ENCODE measurements at places on chromosomes 12 and 14. TPM values are rescaled to one million over a fixed set of nuclear protein-coding genes. Genes with fewer than 3 reads are reported as not detected.
A peak's percentile ranks its signal among the peaks of the same experiment; 100 is the strongest.

Gene EPYC
- polyA plus RNA-seq = not detected

Gene FAM181A
- not detected for polyA plus RNA-seq

Gene MGAT4C
- polyA plus RNA-seq = 0.49 TPM

Gene KRT7
- polyA plus RNA-seq = 10.1 TPM

Gene PRH2
- polyA plus RNA-seq = not detected

Gene DPY19L2
- 8.0 TPM for polyA plus RNA-seq

GRCh38 chr14:32055175-32055574 is 21.9 kb upstream of the ARHGAP5 start:
- H3K4me1 ChIP-seq = no peaks in the 10 kb centered on the region
- DNase-seq = no peak
- no peaks in the 10 kb centered on the region for H3K36me3 ChIP-seq
- H3K27ac ChIP-seq = no peak overlapping the region

DNA sequence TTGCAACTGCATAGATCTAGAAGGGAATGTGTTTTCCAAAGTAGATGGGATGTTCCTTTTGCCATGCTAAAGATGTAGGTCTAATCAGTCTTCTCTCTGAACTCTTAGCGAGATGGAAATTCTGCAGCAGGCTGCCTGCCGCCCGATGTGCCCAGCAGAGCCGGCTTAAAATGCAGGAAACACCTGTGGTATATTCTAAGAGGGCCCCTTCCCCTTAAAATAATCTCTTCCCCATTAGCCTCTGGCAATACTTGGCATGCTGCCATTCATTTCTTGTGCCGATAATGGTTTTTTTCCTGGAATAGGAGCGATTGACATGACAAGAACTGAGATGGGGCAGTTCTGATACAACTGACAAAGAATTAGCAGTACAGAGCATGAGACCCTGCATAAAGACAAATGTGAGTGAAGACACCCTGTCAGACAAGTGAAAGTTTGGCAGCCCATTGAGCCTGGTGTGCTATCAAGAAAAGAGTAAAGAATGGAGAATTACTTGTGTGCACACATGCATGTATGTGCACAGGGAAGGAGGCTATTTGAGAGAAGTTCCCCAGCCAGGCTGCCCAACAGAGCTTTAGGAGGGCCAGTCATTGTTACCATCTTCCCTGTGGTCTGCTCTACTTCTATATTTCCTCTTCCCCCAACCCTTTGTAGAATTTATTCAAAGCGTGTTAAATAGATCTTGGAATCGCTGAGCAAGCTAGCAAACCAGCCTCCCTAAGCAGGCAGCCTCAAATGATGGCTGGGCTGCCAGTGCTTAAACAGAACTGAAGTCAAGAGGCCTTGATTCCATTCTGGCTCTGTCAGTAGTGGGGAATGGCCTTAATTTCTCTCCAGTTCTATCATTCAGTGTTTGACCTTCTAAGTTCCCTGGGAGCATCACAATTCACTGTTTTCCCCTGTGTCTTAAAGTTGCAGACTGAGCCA is 29.6 kb upstream of the NTF3 start:
- H3K27ac ChIP-seq = no peak overlapping the region
- no peaks in the 10 kb centered on the region for H3K36me3 ChIP-seq
- H3K4me1 ChIP-seq = no peaks in the 10 kb centered on the region
- H3K27me3 ChIP-seq = no peaks in the 10 kb centered on the region
- no peak for DNase-seq

DNA sequence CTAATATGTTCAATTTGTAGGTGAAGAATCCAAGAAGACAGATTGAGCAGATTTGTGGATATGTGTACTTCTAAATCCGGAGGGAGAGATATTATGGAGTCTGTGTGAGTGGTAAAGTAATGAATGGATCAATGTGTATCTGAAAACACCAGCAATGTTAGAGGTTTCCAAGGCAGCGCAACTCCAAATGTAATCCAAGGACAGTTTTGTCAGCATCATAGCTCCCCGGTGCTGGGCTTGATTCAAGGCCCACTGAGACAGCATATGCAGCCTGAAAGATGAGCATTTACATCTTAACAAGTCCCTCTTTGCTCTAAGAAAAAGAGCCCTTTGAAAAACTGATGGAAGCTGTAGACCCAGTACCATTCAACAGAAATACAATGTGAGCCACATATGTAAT is 38.3 kb upstream of the FRMD6 start:
- no peak overlapping the region for H3K27ac ChIP-seq
- no peaks in the 10 kb centered on the region for H3K4me1 ChIP-seq
- no peak for DNase-seq

GRCh38 chr12:53182903-53183302 is 2.2 kb upstream of the CSAD start:
- peaks cover 34% of the 10 kb centered on the region for H3K4me1 ChIP-seq
- H3K27ac ChIP-seq = no peak overlapping the region
- H3K36me3 ChIP-seq = peaks cover 43% of the 10 kb centered on the region
- peak; percentile 45 for DNase-seq
- no peaks in the 10 kb centered on the region for H3K27me3 ChIP-seq
- peak overlapping the region; percentile 73 for H3K4me3 ChIP-seq

- no peaks in the 10 kb centered on the region for H3K27me3 ChIP-seq
- peak overlapping the region; percentile 24 for H3K27ac ChIP-seq
- peaks cover 2% of the 10 kb centered on the region for H3K4me1 ChIP-seq
- DNase-seq = peak; percentile 25
- no peaks in the 10 kb centered on the region for H3K36me3 ChIP-seq
Observed at GRCh38 chr12:10361622-10362021, 28.2 kb downstream of the KLRK1 start.

- H3K4me3 ChIP-seq = no peak overlapping the region
- peaks cover 18% of the 10 kb centered on the region for H3K36me3 ChIP-seq
- no peak for DNase-seq
- no peak overlapping the region for H3K27ac ChIP-seq
- peaks cover 5% of the 10 kb centered on the region for H3K4me1 ChIP-seq
Observed at GRCh38 chr12:120844768-120845449, 59.2 kb downstream of the SPPL3 start.

GRCh38 chr14:101561145-101561896 is at the start of gene DIO3:
TSS of gene DIO3 (plus strand) at chr14:101561495.
- H3K4me1 ChIP-seq = no peaks in the 10 kb centered on the region
- no peaks in the 10 kb centered on the region for H3K36me3 ChIP-seq
- H3K27me3 ChIP-seq = peaks cover 58% of the 10 kb centered on the region
- peak within 1 kb of the TSS; percentile 6 for H3K4me3 ChIP-seq
- peak; percentile 66 for DNase-seq

GRCh38 chr14:89388853-89389252 is 28.2 kb downstream of the FOXN3 start:
- no peaks in the 10 kb centered on the region for H3K4me1 ChIP-seq
- no peak for DNase-seq
- no peak overlapping the region for H3K4me3 ChIP-seq
- H3K27me3 ChIP-seq = no peaks in the 10 kb centered on the region

DNA sequence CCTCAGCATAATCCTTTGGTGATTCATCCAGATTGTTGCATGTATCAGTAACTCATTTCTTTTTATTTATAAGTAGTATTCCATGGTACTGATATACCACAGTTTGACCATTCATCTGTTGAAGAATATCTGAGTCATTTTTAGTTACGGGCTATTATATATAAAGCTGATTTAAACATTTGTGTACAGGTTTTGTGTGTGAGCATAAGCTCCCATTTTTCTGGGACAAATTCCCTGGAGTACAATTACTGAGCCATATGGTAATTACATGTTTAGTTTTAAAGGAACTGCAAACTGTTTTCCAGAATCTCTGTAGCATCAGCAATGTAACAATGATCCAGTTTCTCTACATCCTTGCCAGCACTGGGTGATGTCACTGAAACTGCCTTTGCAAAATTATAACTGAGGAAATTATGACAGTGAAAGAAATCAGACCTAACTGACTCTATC is 236.2 kb upstream of the KRR1 start:
- no peak overlapping the region for H3K4me3 ChIP-seq
- H3K4me1 ChIP-seq = no peaks in the 10 kb centered on the region
- H3K36me3 ChIP-seq = no peaks in the 10 kb centered on the region

DNA sequence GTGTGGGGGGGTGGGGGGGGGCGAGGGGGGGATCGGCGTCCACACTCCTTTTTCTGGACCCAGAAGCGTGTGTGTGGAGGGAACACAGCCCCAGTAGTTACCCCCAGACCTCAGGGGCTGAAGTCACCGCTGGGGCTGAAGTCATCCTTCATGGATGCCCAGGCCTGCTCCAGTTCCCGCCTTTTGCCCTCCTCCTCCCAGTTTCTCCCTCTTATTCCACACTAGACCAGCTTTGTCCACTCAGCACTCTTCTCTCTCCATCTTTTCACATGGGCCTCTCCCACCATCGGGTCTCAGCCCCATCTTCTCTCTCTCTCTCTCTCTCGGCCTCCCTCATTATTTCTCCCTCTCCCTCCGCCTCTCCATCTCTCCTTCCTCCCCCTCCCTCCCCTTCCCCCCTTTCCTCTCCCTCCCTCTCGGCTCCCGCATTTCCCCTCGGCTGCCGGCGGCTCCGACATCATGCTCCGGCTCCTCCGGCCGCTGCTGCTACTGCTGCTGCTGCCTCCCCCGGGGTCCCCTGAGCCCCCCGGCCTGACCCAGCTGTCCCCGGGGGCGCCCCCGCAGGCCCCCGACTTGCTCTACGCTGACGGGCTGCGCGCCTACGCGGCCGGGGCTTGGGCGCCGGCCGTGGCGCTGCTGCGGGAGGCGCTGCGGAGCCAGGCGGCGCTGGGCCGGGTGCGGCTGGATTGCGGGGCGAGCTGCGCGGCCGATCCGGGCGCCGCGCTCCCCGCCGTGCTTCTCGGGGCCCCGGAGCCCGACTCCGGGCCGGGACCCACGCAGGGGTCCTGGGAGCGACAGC is at the start of gene P3H3:
Gene P3H3 (plus strand): TSS at position 426 of the 799 bp plus-strand sequence. CDS start 34 bp downstream, at position 460.
- peaks cover 31% of the 10 kb centered on the region for H3K36me3 ChIP-seq
- peaks cover 40% of the 10 kb centered on the region for H3K27me3 ChIP-seq
- no peak for DNase-seq
- peak within 1 kb of the TSS; percentile 48 for H3K4me3 ChIP-seq

DNA sequence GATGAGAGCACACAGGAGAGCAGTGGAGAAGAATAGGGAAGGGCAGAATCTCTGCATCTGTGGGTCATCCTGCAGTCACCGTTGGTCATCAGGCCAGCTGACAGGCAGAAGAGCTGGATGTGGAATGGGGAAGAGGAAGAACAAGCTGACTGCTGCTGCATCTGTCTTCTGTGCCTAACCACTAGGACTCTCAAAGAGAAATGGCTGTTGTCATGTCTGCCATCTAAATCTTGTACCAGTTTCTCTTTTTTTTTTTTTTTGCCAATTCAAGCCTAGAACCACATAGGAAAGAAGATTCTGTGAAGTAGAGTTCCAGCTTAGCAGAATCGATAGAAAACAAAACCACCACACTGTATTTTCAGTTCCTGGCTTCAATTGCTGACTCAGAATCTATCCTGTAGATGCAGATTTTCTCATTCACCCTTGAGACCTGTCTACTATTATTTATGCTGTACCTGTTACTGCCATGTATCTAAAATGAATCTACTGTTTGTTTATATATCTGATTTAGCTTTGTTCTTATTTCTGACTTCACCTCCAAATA is 421.9 kb upstream of the PRICKLE1 start:
- H3K27me3 ChIP-seq = no peaks in the 10 kb centered on the region
- no peaks in the 10 kb centered on the region for H3K4me1 ChIP-seq
- no peaks in the 10 kb centered on the region for H3K36me3 ChIP-seq
- DNase-seq = no peak
- H3K4me3 ChIP-seq = no peak overlapping the region

GRCh38 chr14:99602054-99602787 is 1.8 kb downstream of the CCDC85C start:
- H3K27ac ChIP-seq = peak overlapping the region; percentile 62
- H3K27me3 ChIP-seq = no peaks in the 10 kb centered on the region
- peaks cover 4% of the 10 kb centered on the region for H3K4me1 ChIP-seq
- H3K36me3 ChIP-seq = no peaks in the 10 kb centered on the region
- DNase-seq = peak; percentile 84

DNA sequence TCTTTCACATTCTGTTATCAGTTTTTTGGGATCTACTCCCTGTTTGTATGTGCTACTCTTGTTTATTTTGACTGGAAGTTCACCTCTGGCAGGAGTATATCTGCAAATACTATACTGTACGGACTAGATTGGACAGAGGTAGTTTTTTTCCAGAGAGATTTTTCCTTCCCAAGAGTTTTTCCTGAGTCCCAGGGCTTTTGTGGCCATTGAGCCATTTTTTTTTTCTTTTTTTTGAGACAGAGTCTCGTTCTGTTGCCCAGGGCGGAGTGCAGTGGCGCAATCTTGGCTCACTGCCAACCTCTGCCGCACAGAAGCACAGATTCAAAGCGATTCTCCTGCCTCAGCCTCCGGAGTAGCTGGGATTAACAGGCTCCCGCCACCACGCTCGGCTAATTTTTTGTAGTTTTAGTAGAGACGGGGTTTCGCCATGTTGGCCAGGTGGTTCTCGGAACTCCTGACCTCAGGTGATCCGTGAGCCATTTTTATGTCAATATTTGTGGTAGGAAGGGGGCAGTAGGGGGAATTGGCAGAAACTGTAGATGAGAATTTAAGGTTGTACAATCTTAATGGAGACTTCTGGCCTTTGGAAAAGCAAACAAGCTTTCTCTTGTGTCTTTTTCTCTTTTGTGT is 19.4 kb downstream of the KTN1 start:
- no peaks in the 10 kb centered on the region for H3K27me3 ChIP-seq
- H3K4me1 ChIP-seq = no peaks in the 10 kb centered on the region
- peak overlapping the region; percentile 7 for H3K4me3 ChIP-seq
- DNase-seq = peak; percentile 25

- H3K36me3 ChIP-seq = no peaks in the 10 kb centered on the region
- H3K4me3 ChIP-seq = no peak overlapping the region
- no peaks in the 10 kb centered on the region for H3K4me1 ChIP-seq
- no peak for DNase-seq
Observed at GRCh38 chr12:131045705-131046460, 92.2 kb downstream of the ADGRD1 start.

GRCh38 chr12:5830111-5830510 is 114.9 kb downstream of the ANO2 start:
- DNase-seq = no peak
- no peaks in the 10 kb centered on the region for H3K36me3 ChIP-seq
- no peak overlapping the region for H3K27ac ChIP-seq
- peaks cover 20% of the 10 kb centered on the region for H3K27me3 ChIP-seq
- no peak overlapping the region for H3K4me3 ChIP-seq

- H3K27me3 ChIP-seq = no peaks in the 10 kb centered on the region
- H3K36me3 ChIP-seq = no peaks in the 10 kb centered on the region
- no peak for DNase-seq
- H3K27ac ChIP-seq = no peak overlapping the region
Observed at GRCh38 chr14:66041582-66041981, 444.6 kb upstream of the CCDC196 start.

GRCh38 chr12:113655919-113656318 is 184.2 kb upstream of the LHX5 start:
- no peak overlapping the region for H3K4me3 ChIP-seq
- H3K4me1 ChIP-seq = no peaks in the 10 kb centered on the region
- no peak for DNase-seq
- H3K27me3 ChIP-seq = no peaks in the 10 kb centered on the region

- no peaks in the 10 kb centered on the region for H3K36me3 ChIP-seq
- H3K27ac ChIP-seq = no peak overlapping the region
- H3K4me1 ChIP-seq = no peaks in the 10 kb centered on the region
- H3K27me3 ChIP-seq = no peaks in the 10 kb centered on the region
- H3K4me3 ChIP-seq = no peak overlapping the region
- no peak for DNase-seq
Observed at GRCh38 chr12:31033681-31034080, 40.0 kb upstream of the DDX11 start.

Data from small intestine (tissue), 16 donors.